ENCODE measurements at places on chromosomes 4 and X.

DNA sequence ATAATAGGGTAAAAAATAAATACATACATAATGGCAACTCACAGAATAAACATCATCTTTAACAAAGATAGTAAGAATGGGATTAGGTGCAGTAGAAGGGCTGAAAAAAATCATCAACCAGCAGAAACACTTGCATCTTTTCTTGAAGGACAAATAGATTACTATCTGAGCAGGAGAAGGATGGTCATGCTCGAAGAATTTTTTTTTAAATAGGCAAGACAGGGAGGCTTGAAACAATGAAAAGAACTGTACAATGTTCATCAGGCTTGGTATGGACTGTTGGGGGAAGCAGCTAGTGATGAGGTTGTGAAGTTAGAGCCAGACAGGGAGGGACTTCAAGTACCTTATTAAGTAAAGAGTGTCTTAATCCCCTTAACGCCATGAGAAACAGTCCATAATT, 167.4 kb upstream of the LDB2 start:
- DNase-seq = no peak

DNA sequence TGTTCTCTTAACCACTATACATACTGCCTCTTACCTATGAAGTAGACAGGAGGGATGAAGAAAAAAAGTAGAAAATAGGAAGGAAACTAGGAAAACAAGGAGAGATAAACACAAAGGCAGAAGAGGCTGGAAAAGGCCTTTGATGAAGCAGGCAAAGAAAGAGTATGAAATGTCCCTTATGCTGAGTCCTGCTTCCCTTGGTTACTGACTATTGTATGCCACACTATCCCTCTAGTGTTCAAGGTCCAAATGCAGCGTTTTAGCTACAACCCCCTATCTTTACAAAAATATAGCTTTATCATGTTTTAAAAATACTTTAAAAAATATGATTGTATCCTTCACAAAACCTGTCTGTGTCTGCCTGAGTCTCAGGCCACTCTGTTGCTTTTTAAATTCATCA, 233.1 kb downstream of the CAMK2D start:
- DNase-seq = no peak

DNA sequence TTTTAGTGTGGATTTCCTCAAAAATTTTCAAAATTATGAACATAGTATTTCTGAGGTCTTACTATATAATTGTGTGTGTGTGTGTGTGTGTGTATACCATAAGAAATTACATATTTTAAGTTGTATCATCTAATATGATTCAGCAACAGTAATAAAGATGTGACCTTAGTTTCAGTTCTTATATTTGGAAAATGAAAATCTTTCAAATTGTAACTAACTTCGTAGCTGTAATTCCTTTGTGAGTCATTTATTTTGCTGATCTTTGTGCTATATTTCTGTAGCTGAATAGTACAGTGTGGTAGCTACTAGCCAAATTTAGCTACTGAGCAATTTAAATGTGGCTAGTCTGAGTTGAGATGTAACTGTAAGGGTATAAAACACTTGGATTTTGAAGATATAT, 116.4 kb downstream of the RAP1GDS1 start:
- DNase-seq = no peak

GRCh38 chr4:87196927-87197326, 23.5 kb downstream of the KLHL8 start:
- DNase-seq = no peak

DNA sequence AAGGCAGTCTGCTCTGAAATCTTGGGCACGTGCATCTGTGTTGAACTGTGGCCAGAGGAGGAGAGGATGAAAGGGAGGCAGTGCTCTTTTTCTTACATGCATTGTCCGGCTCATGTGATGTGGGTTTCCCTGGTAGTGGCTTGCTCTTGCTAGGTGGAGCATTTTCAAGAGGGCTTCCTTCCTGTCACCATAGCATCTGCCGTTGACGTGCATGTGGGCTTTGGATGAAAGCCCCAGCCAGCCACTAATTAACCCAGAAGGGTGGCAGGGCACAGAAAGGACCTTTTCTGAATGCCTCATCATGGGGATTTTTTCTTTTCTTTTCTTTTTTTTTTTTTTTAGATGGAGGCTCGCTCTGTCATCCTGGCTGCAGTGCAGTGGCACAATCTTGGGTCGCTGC, 121.3 kb downstream of the GPR143 start:
- no peak for DNase-seq

DNA sequence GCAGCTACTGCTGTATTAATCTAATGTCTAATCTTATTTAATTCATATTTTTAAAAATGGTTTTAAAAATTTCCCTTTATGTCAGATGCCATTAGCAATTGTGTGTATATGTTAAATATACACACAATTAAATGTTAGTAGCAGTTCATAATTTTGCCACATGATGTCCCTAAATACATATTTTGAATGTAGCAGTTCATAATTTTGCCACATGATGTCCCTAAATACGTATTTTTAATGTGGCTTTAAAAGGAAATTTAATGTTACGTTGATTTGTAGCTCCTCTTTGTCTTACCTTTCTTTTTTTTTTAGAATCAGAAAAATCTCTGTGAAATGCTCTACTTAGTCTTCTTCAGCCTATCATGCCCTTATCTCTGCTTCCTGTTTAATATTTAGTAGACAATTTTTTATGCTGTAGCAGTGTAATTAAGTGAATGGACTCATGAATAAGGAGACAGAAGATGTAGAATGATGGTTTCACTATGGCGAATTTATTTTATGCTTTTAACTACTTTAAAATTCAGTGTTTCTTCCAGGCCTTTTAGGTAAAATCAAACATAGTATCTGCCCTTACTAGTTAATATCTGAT, 26.1 kb downstream of the RBM46 start:
- no peak for DNase-seq

- DNase-seq = peak; percentile 46
These were observed 1.8 kb downstream of the MAML3 start for GRCh38 chr4:140152013-140152703.

DNA sequence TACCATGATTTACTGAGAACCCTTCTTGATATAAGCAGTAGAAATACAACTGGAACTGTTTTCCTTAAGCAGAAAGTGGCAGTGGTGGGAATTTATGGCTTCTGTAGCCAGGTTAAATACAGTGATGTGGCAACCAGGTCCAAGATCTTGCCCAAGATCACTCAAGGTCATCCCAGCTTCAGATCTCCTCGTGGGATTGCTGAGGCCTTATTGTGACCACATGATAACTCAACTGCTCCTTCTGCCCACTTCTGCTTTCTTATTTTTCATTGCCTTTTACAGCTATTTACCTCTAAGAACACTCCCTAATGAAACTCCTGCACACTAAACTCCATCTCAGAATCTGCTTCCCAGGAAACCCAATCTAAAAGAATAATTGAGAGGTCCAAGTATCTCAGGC, 12.4 kb upstream of the CYBB start:
- DNase-seq = no peak

DNA sequence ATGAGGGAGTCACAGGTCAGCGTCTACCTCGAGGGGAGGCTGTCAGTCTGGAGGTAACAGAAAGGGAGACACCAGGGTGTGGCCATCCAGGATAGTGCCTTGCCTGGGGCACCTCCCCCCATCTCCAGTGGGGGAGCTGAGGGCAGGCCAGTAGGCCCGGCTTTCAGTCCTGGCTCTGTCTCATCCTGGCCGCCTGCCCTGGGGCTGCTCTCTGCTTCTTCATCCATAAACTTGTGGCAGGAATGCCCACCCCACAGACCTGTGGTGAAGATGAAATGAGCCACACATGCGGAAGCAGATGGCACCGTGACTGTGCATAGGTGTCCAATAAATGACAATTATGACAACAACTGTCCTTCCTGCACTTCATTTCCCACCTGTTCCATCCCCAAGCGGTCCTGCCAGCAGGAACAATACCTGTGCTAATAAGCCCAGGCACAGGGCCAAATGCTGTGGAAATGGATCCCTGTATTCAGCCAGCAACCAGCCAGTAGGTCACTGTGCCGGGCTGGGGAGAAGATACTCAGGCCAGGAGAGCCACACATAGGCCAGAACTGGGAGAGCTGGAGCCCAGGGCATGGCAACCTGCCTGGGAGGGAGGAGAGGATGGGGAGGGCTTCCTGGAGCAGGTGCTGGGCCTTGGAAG, 30.2 kb downstream of the TRO start:
- no peak for DNase-seq

- no peak for DNase-seq
These were observed 16.1 kb downstream of the CBR4 start for GRCh38 chr4:168993714-168994510.

GRCh38 chr4:14856934-14857235, 145.4 kb upstream of the CPEB2 start:
- no peak for DNase-seq

DNA sequence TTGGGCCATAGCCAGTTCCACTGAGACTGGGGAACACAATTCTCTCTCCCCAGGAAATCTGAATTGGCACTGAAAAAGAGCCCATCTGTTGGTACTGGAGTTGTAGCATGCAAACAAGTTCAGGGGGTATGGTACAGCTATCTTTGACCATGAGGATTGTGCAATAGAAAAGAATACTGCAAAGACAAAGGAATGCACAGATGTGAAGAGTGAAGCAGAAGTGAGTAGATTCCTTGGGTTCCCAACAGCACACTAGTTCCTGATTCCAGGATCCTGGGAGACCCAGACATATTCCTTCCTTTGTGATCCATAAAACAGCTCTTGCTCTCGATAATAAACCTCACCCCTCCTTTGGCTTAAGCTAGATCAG, 43.3 kb upstream of the CTAG2 start:
- DNase-seq = no peak

DNA sequence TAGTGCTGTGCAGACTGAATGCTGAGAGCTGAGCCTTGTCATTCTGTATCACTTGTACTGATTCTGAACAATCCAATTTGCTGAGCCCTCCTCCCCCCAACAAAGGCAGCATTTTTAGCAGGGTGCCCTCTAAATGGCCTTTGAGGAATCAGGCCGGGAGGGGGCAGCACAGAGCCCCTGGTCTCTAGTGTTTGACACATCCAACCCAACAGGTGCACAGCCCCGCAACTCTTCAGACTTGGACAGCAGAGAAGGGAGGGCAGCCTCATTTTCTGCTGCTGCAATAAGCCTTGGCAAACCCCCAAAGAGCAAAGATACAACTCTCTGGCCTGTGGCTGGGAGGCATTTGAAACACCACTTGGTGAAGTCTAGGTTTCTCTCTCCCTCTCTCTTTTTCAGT, 3.4 kb downstream of the ATP1B4 start:
- no peak for DNase-seq

GRCh38 chr4:112416464-112416863, 99.5 kb downstream of the NEUROG2 start:
- no peak for DNase-seq

GRCh38 chr4:81639248-81639647, 167.5 kb upstream of the RASGEF1B start:
- no peak for DNase-seq

DNA sequence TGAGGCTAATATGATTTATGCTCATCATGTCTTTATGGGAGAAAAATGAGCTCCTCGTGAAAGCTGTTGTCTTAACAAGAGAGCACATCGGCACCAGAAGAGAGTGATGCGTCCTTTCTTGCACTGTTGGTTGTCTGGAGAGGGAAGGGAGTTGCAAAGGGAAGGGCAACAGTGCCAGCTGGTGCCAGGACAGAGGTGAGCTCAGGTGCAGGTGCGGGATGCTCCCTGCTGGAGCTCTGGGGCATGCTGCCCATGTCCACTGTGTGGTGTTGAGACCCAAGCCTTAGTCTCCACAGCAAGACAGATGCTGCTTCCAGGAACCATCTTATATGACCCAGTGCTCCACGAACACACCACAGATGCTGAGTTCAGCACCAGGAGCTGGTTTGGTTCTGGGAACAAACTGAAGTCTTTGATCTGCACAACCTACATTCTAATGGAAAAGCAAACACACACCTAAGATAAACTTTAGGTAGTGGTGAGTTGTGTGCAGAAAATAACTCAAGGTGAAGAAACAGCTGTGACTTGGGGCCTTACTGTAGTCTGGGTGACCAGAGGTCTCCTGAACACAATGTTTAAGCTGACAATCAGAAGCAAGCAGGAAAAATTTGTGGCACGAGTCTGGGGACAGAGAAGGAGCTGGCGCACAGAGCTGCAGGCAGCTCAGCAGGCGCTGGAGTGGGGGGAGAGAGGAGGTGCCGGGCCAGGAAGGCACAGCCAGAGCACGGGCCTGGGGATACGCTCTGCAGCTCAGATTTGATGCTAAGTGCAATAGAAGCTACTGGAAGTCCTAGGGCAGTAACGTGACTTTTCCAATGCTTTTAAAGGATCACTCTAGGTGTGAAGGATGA, 73.2 kb downstream of the HAUS3 start:
- DNase-seq = no peak

- no peak for DNase-seq
These were observed 63.1 kb upstream of the NDP start for GRCh38 chrX:44036336-44036735.

- DNase-seq = no peak
These were observed 53.4 kb upstream of the TRPC3 start for GRCh38 chr4:122005064-122005755.

DNA sequence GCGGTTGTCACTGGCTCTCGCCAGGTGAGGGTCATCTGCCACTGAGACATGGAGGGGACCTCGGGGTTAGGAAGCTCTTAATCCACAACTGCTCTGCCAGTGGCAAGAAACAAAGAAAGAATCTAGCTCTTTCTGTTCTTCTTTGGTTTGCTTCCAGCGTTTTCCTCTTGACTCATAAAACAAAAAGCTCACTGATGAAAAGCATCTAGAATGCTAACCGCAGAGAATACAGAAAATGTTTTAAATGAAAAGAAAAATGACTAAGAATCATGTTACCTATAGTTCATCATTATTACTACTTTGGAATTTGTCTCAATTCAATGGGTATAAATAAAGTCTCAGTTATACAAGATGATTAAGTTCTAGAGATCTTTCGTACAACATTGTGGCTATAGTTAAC, 274.8 kb upstream of the TENM3 start:
- DNase-seq = no peak

GRCh38 chrX:39613997-39614679, 483.6 kb downstream of the BCOR start:
- peak; percentile 63 for DNase-seq

DNA sequence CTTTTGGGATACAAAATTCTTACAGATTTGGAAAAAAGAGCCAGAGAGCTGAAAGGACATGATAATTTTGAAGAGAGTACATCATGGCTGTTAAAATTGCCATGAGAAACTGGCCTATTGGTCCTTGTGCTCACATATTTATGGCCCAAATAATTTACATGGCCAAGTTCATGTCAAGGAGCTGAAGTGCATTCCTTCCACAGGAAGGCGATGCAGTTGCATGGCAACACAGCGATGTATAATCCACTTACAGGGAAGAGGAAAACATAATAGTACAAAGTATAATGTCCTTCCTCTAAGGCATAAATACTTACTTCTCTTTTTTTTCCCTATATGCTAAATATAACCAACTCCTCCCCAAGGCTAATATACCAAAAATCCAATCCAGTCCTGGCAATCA, 914.5 kb upstream of the AGA start:
- no peak for DNase-seq

- DNase-seq = no peak
These were observed 581.6 kb upstream of the DIAPH2 start for GRCh38 chrX:96102997-96103396.

- no peak for DNase-seq
These were observed 318.6 kb upstream of the BMP3 start for GRCh38 chr4:80711956-80712355.

All from stimulated activated CD4-positive, alpha-beta T cell treated with anti-CD3 and anti-CD28 coated beads, Interleukin-12 subunit alpha, Interleukin-12 subunit beta, amount 100 ng/mL, for 24 hours (primary cell).